ENCODE measurements at places on chromosomes 7 and 10.

GRCh38 chr10:69632516-69633199 lies 2.6 kb downstream of the FAM241B start:
- DNase-seq = no peak

DNA sequence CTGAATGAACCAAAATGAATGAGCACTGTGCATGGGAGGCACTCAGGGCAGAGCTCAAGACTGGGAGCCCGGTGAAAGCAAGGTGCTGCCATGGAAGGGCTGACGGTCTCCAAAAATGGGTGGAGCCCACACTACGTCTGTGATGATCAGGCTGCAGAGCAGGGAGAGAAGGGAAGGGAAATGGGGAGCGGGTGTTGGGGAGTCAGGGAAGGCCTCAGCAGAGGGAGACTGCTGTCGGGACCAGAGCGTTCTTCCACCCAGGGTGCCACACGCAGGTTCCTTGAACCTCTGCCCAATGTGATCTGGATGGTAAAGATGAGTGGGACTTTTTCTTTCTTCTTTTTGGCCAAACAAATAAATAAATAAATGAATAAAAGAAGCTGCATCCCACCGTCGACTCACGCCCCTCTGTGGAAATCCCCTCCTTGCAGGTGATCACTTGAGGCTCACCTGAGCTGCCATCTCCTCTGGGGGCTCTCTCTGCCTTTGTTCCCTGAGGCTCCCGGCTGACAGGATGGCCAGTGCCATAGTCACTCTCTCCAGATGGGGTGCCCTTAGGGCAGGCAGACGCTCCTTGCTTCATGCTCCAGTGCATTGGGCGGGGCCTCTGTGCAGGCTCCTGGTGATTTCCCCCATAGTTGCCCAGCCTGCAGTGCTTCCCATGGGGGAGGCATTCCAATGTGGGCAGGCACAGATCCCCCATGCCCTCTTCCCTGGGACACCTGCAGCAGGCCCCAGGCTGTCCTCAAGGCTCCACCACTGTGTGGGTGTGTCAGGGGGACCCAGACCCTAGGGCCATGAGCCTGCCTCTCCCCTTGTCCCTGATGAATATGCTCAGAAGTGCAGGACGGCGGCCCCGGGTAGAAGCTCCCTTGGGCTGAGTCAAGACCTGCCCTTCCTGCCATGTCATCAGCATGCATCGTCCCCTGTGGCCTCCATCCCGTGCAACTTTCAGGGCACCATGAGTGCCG lies 131.8 kb downstream of the PTPN20 start:
- DNase-seq = no peak

DNA sequence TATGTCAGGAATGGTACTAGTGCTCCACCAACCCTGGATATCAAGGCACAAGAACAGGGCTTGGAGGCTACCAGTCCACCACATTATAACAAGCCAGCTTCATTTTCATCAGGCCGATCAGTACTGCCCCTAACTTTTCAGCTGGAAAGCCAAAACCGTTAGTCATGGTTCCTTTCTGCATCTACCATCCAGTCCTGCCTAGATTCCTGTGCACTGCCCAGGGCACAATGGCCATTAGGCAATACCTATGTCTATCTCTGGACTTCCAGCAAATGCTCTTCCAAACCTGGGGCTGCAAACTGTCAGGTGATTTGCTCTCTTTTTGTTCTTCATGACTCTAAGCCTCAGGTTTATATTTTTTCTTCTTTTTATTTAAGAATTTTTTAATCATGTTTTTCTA lies 937.7 kb downstream of the SORCS1 start:
- DNase-seq = peak; percentile 1

- peak; percentile 71 for DNase-seq
These were observed 60.8 kb downstream of the ZNF438 start for GRCh38 chr10:30970760-30971460.

DNA sequence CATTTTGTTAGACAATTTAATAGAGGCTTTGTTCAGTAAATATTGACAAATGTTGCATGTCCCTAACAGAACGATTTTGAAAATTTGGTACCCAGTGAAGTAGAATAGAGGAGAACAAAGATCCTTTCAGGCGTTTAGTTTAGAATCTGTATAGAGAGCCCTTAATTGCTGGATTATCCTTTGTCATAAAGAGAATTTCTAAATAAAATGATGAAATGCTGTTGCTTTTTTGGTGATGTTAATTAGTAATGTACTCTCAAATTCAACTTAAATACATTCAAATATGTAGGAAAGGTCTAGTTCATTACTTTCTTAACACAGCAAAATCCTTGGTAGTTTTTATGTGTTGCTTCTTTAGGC lies 1.2 kb downstream of the LUC7L2 start:
- DNase-seq = no peak

DNA sequence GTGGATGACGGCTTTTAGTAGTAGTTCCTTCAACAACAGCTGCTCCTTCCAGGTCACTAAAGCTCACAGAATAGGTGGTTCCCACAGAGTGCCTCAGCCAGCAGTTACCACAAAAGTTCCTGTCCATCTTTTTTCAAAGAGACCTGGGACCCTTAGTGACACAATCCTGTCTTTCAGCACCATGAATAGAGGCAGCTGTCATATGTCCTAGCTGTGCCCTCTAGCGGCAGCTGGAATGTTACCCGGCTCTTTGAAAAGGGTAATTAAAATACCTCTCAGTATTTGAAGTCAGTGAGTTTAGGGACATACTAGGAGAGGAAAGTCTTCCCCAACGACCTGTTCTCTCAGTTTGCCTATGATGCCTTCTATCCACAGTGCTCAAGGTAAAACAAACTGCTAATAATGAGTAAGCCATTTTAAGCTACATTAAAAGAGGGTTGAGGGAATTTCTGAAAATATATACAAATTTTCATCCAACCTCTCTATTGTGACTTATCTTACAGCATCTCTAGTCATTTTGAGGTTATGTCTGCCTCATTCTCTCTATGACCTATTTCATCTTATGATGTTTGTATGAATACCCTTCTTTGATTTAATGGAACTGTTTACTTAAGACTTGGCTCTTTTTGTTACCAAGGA lies 290.8 kb downstream of the NXPH1 start:
- peak; percentile 13 for DNase-seq

DNA sequence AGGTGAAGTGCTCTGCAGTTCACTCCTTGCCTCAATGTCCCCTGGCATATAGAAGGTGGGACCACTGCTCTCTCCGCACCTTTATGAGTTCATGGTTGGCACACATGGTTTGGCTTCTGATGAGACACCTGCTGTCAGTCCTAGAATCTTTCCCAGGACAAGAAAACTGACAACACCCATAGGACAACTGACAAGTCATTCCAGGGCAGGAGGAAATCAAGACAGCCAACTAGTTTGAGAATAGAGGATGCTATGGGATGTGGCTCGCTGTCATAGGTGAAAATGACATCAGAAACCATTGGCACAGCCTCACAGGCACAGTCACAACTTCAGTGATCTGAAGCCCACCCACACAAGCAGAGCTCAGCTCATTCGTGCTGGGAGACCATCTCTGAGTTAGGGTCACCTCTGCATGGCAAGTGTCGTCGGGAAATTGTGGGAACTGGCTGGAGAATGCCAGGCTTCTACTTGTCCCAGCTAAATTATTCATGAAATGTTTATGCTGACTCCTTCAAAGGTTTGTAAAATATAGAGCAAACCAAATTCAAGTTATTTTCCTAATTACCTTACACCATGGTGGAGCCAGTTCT lies 762.4 kb downstream of the GRID1 start:
- DNase-seq = no peak

- DNase-seq = no peak
These were observed 140.0 kb upstream of the PHYHIPL start for GRCh38 chr10:59036311-59037017.

DNA sequence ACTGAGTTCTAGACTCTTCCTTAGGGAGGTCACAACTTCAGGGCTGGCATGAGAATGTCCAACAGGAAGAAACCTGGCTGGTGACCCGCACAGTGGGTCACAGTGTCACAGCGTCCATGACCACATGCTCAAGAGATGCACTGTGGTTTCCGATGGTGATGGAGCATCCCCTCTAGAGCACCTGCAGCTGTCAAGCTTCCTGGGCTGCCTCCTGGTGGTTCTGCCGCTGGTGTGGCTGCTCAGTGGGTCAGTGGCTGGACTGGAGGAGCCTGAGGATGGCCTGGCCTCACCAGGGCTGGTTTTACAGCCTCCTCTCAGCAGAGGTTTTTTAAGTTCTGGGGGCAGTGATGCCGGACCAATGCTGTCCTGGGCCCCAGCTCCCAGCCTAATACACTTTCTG lies 149.3 kb downstream of the SH3PXD2A start:
- DNase-seq = no peak
